Right ventricle myocardium inferior (tissue), 1 donor: ENCODE measurements at places on chromosomes 6 and 20. TPM values are rescaled to one million over a fixed set of nuclear protein-coding genes. Genes with fewer than 3 reads are reported as not detected.
A peak's percentile ranks its signal among the peaks of the same experiment; 100 is the strongest.

The TFAP2C gene
- 0.22 TPM for total RNA-seq

The PHACTR3 gene
- 9.9 TPM for total RNA-seq

The TAB2 gene
- 57.4 TPM for total RNA-seq

DNA sequence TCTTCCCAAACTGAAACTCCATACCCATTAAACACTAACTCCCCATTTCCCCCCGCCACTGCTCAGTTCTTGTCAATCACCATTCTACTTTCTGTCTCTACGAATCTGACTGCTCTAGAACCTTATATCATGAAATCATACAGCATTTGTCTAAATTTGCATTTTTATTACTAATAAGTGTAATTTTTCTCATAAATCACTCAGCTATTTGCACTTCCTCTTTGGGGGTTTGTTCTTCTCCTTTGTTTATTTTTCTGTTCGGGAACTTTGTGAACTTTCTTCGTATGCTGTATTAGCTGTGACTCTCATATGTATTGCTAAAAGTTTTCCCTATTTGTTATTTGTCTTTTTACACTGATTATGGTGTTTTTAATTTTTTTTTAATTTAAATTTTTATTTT, 152.2 kb downstream of the SLC16A10 start:
- DNase-seq: no peak

DNA sequence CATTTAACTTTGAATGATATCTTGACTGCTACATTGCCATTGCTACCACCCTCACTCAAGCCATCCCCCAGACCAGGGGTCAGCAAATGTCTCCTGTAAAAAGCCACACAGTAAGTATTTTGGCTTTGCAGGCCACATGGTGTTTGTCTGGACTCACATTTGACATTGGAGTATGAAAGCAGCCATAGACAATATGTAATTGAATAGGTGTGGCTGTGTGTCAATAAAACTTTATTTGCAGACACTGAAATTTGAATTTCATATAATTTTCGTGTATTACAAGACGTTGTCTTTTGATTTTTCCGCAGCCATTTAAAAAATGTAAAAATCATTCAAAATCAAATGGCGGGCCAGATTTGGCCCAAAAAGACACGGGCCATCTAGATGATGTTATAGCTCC, 36.3 kb upstream of the OCSTAMP start:
- DNase-seq: no peak

DNA sequence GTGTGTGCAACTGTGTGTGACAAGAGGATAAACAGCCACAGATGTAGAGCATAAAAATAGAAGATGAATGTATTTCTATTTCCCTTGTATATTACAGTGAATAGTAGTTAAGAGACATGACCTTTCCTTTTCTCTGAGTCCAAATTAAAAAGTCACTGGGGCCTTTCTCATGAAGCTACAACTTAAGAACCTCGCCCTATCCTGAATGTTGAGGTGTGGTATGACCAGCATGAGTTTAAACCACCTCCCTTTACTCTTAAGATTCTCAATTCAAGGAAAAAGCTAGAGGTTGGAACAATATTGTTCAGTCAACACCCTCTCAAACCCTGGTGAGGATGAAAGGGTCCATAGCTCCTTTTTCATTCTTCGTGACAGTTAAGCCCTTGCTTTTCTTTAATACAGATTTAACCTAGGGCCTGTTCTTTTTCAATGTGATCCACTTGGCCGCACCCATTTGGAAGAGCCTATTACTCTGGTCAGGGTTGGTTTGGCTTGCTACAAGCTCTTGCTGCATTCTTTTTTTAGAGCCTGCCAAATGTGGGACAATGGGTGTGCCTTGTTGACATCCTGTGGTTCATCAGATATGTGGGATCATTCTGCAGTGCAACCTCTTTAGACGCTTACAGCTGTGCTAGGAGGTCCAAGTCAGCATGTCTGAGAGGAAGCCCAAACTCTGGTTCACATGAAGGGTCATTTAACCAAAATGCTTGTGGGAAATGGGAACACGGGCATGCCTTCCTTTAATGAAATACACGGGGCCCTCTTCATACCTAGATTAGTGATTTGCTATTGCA, 290.0 kb downstream of the HAO1 start:
- no peak for DNase-seq

The KIAA0408 gene
- 3.2 TPM for total RNA-seq

The GRM1 gene
- 2.9 TPM for total RNA-seq

The TREML2 gene
- total RNA-seq: 0.11 TPM

- DNase-seq: no peak
Observed at GRCh38 chr6:160450849-160451248, 102.7 kb downstream of the SLC22A3 start.

GRCh38 chr6:140317950-140318349, 943.5 kb upstream of the CITED2 start:
- DNase-seq: no peak

The HLA-DOB gene
- total RNA-seq: not detected

The PLA2G7 gene
- 0.14 TPM for total RNA-seq

DNA sequence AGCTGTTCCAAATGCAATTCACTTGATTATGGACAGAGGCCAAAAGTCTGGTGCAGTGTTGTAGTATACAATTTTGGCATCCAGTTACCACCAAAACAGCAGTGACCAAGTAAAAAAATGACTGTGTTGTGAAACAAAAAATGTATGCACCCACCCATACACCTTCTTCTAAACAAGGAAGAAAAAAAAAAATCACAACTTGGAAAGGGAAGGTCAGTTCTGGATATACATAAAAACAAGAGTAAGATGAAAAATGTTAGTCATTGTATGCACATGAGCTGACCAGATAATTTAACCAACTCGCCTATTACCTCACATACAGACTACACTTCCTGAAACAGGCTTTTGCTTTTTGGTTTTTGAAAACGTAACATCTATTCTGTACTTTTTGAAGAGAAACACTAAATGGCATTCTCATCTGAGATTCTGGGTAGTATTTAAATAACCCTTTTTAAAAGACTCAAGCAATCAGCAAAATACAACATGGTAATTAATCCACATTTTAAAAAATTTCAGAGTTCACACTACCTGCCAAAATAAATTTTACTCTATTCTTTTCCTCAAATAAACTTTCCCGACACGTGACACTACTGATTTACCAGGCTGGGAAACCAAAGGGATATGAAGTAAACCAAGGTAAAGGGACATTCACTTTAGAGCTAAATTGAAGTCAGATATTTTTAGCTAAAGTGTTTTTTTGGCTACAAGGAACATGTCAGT, 141.6 kb upstream of the SHLD1 start:
- DNase-seq: no peak

GRCh38 chr6:169689287-169689686, 12.5 kb downstream of the WDR27 start:
- DNase-seq: no peak

GRCh38 chr6:131787079-131787478, 20.7 kb upstream of the ENPP1 start:
- DNase-seq: no peak

GRCh38 chr6:137688230-137688971, 178.7 kb upstream of the TNFAIP3 start:
- no peak for DNase-seq

GRCh38 chr6:97669191-97670031, 386.4 kb upstream of the MMS22L start:
- peak; percentile 59 for DNase-seq

DNA sequence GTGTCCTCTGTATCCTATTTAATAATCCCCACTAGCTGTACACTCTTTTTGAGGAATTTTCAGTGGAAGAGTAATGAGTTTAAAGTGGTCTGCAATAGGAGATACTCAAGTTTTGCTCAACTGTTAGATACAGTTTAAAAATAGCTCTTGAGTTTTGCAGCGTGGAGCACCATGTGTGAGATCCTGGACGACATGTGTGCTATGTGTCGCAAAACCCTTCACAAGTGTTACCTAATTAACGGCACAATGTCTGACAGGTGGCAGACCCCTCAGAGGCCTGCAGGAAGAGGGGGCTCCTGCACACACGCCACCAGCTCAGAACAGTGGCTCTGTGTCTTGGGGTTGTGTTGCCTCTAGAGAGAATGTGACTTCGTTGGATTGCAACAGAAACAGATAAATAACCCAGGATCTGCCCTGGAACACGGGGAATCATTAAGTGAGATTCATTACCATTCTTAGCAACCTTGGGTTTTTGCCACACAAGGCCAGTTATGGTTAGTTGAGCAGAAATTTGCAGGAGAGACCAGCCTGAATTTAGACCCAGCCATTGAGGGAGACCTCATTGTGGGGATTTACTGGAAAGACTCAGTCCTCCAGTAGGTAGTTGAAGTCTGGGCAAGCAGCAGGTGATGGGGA, 73.8 kb downstream of the SASH1 start:
- no peak for DNase-seq
